ENCODE measurements at places on chromosomes 12 and 14. TPM values are rescaled to one million over a fixed set of nuclear protein-coding genes. Genes with fewer than 3 reads are reported as not detected.

DNA sequence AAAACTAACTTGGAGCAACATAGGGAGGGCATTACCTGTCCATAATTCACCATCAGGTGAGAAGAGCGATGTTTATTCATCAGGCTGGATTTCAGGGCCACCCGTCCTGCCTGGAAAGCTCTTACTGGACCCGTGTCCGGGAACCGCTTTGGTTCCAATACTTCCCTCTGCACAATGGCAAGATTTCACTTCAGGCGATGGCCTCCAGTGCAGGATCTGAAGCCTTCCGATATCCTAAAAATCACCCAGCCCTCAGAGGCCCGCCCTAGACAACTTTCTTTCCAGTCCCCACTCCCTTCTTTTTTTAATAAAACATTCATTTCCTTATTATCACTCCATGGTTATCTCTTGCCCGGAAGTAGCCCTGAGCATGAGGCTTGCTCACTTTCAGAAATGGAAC is 92.5 kb downstream of the BCL11B start:
- H3K4me3 ChIP-seq: no peak overlapping the region
- no peak for DNase-seq
- no peak overlapping the region for H3K27ac ChIP-seq
- no peaks in the 10 kb centered on the region for H3K27me3 ChIP-seq

GRCh38 chr14:99781853-99782610 is 11.2 kb upstream of the EML1 start:
- no peaks in the 10 kb centered on the region for H3K27me3 ChIP-seq
- H3K4me1 ChIP-seq: 0 out of 2 replicates have a peak, but pooled peaks cover 4% of the 10 kb centered on the region
- no peak for DNase-seq
- H3K36me3 ChIP-seq: no peaks in the 10 kb centered on the region
- H3K4me3 ChIP-seq: no peak overlapping the region
- H3K27ac ChIP-seq: no peak overlapping the region

DNA sequence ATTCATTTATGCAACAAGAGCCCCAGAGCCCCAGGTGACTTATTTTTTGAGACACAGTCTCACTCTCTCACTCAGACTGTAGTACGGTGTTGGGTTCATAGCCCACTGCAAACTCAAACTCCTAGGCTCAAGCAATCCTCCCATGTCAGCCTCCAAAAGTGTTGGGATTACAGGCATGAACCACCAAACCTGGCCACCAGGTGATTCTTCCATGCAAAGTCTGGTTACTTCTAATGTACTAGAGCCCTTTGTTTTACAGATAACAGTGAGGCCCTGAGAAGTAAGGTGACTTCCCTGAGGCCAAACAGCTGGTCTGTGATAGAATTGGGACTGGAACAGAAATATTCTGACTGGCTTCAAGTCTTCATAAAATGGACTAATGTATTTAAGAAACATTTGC is 10.0 kb upstream of the KCNK10 start:
- no peak overlapping the region for H3K27ac ChIP-seq
- H3K27me3 ChIP-seq: 0 out of 2 replicates have a peak, but pooled peaks cover 12% of the 10 kb centered on the region
- no peaks in the 10 kb centered on the region for H3K4me1 ChIP-seq

The GLIPR1L2 gene
- total RNA-seq: 1.6 TPM

The TRIM9 gene
- 0.32 TPM for total RNA-seq

Data from GM23248 (cell line).